ENCODE measurements at places on chromosomes 7 and 10. TPM values are rescaled to one million over a fixed set of nuclear protein-coding genes. Genes with fewer than 3 reads are reported as not detected.

The CTAGE4 gene
- total RNA-seq: 0.25 TPM

The ITGA8 gene
- total RNA-seq: 3.2 TPM

The SEMA4G gene
- 14.8 TPM for total RNA-seq

The GJD4 gene
- total RNA-seq: not detected

The GRID2IP gene
- total RNA-seq: 0.74 TPM

The ITIH5 gene
- total RNA-seq: 14.3 TPM

The LBX1 gene
- not detected for total RNA-seq

The SLC39A12 gene
- 2.2 TPM for total RNA-seq

The ARPC1A gene
- total RNA-seq: 70.1 TPM

Data from temporal lobe (tissue), 4 donors.